ENCODE measurements at places on chromosomes 6 and 20.

GRCh38 chr6:42294759-42295158 lies 77.1 kb upstream of the MRPS10 start:
- DNase-seq, result no peak

- no peak for DNase-seq
Measured at GRCh38 chr6:108942556-108943492, 94.6 kb downstream of the ARMC2 start.

- no peak for DNase-seq
Measured at GRCh38 chr6:170523256-170524171, 29.6 kb downstream of the PSMB1 start.

- no peak for DNase-seq
Measured at GRCh38 chr6:24566020-24566767, 71.4 kb downstream of the ALDH5A1 start.

GRCh38 chr6:44829836-44830235 lies 442.3 kb downstream of the CDC5L start:
- DNase-seq, result no peak

GRCh38 chr6:37074053-37074827 lies 68.8 kb downstream of the FGD2 start:
- DNase-seq, result no peak

DNA sequence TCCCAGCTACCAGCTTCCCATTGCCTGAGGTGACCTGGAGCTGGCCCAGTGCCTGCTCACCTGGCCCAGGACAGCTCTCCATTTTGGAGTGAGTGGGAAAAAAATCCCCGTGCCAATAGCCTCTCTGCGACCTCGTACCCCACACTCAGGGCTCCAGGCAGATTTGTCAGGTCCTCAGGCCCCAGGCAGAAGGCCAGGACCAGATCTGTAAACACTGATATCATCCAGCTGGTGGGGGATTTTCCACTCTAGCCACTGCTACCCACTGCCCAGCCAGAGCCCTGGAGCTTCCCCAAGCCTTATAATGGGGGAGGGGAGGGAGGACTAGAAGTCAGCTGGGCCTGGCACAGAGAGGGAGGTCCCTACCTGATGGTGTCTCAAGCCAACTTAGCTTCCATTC lies 1.3 kb upstream of the PGC start:
- no peak for DNase-seq

DNA sequence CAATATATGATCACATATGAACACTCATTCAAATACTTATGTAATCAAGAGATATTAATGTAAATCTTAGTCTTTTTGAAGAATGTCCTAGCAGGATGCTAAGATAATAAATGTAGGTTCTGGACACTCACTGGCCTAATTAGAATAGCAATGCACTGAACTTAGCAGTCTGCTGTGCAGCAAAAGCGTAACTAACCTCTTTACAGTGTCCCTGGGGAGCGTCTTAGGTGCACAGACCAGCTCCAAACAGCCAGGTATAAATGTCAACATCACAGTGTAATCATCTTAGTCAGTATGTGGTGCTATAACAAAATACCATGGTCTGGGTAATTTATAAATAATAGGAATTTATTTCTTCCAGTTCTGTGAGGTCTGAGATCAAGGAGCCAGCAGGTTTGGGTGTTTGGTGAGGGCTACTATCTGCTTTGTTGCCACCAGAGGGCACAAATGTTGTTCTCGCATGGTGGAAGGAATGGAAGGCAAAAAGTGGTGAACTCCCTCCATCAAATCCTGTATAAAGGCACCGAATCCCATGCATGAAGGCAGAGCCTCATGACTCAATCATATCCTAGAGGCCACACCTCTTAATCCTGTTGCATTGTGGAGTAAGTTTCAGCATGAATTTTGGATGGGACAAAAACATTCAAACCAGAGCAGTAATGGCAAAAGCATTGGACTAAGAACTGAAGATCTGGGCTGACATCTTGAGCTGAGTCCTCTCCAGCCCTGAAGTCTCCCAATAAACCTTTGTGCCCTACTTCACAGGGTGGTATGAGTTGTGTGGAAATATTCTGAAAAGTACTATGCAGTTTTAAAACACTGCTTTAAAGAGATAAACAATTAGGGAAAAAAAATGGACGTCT lies 41.8 kb upstream of the FOXO3 start:
- no peak for DNase-seq

DNA sequence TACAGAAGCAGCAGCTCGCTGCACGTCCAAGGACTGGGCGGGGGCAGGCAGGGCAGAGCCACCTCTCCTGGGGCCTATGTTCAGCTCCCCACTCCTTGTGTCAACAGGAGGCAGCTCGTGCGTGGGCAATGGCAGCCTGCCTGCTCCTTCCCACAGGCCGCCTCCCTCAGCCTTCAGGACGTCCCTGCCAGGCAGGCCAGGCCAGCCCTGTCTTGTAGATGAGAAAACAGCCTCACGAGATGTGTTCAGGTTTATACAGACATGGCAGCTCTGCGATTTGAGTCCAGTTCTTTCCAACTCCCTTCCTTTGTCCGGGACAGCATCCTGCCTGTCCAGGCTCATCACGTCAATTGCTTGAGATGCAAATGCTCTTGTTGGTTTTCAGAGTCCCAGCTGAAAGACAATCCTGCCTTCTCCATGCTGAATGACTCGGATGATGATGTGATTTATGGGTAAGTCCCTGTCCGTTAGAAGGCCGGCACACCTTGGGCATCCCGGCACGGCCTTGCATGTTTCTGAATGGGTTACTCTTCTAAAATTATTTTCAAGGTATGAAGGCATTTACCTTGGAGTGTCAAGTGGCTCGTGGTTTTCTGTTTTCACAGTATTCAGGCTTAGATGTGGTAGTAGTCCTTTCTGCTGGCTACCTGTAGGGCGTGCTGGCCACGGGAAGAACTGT lies 13.5 kb downstream of the DYNLT1 start:
- DNase-seq, result no peak

DNA sequence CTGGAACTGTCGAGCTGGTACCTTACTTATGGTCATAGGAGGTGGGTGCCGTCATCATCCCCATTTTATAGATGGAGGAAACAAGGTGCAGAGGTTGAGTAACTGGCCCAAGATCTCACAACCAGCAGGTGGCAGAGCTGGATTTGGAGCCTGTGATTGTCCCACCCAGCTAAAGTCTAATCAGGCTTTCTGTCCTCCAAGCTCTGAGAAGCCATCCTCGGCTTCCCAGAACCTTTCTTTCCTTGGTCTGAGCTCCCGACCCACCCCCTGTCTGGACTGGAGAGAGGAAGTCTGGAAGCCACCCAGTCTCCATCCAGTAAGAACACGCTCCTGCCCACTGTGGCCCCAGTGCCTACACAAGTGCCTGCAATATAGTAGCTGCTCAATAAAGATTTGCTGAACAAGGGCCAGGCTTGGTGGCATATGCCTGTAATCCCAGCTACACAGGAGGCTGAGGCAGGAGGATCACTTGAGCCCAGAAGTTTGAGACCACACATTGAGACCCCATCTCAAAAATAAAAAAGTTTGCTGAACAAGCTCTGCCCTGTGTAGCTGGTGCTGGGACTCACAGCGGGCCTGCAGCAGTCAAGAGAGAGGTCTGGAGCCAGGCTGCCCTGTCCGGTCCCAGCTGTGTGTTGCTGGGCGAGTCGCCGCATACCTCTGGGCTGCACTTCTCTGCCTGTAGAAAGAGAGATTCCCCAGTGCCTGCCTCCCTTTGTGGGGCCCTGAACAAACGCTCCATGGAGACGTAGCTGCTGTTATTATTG lies 32.5 kb upstream of the DLGAP4 start:
- DNase-seq, result peak; percentile 1

DNA sequence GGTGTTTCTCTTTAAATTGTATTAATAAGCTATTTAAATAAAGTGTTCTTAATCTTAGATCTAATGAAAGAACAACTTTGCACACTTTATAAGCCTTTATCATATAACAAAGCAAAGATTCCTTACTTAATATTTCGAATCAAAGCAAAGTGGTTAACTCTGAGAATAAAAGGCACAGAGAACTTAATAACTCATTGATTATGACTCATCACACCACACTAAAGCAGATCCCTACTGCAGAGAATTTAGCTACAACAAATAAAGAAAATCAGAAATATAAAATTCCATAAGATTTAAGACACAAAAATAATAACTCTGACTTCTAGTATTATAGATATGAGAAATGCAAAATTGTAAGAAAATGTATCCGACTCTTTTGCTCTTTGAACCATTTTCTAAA lies 135.6 kb upstream of the RUNX2 start:
- no peak for DNase-seq

GRCh38 chr6:138250053-138250452 lies 31.8 kb upstream of the PBOV1 start:
- no peak for DNase-seq

DNA sequence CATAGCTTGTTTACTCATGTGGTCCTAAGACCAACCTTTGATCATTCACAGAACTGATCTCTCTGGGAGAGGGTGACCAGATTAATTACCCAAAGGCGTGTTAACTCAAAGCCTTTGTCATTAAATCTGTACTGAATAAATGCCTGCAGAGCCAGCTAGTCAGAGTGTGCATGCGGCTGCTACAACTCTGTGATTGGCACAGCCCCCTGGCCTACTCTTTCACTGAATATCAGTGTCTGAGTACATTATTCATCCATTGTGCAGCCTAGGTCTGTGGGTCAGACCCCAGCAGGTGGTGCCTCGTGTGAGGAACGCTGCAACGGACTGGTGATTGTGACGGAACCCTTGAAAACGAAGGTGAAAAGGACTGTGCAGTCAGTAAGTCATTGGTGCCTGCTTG lies 663.6 kb downstream of the PHF3 start:
- no peak for DNase-seq

GRCh38 chr6:1285956-1286355 lies 25.9 kb upstream of the FOXQ1 start:
- DNase-seq, result no peak

DNA sequence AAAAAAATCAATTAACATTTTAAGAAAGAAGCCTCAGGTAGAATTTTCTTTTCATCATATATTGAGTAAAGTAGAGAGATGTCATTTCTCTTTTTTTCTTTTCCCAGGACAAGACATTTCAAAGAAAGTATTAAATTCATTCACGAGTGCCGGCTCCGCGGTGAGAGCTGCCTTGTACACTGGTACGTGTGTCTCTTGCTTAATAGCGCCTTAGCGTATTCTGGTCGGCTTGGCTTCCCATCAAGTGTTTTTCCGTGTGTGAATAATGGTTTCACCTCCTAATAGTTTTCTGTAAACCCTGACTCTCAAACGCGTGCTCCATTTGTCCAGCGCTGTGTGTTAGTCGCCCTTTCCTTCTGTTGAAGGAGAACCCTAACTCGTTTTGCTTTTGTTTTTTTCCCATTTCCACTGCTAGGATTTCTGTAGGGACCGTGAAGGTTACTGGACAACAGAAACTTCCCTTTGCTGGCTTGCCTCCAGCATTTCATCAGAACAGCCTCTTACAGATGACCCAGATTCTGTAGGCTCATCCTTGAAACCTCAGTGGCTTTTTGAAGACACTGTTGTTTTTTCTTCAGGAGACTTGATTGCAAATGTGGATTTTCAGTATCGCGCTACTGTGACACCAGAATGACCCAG lies 45.7 kb upstream of the IRF4 start:
- DNase-seq, result no peak

DNA sequence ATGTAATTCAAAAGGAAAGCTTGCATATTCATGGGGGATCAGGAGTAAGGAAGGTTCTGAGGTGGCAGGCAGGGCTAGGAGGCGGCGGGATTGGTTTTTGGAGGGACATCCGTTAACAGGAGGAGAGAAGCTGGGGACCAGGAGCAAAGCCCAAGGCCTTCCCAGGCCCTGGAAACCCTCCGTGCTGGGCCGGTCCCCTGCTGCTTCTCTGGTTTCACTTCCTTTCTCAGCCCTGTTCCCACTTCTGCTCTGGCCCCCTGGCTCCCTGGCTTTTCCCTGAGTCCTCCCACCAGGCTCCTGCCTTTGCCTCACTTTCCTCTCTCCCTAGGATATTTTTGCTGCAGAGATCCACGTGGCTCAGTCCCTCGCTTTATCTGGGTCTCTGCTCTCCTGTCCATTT lies 26.4 kb upstream of the SALL4 start:
- no peak for DNase-seq

DNA sequence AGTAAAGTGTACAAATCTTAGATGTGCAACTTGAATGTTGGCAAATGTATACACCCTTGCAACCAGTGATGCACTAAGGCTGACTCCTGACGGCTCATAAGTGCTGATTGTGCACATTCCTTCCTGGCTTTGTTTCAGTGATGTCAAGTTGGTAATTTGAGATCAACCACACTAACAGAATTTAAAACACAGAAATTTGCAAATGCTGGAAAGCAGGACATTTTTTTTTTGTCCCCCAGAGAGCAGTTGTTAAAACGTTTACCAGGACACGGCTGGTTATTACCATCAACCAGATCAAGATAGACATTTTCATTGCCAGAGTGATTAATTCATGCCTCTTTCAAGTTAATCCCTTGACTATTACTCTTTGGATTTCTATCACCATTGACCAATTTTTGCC lies 735.6 kb downstream of the RFPL4B start:
- DNase-seq, result no peak

All from glomerular endothelial cell (primary cell).